ENCODE measurements at places on chromosomes 4 and X.

DNA sequence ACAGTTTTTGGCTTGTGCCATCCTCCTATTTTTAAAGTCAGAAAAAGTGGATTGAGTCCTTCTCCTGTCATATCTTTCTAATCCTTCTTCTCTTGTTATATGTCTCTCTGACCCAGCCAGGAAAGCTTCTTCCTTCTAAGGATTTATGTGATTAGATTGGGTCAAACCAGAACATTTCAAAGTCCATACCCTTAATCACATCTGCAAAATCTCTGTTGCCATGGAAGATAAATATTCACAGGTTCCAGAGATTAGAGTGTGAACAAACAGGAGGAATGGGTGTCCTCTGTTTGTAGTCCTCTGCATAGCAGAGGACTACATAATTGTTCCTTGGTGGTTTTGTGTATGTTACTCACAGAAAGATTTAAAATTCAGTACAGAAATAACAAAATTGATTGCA lies 421.2 kb downstream of the EPHA5 start:
- no peak for DNase-seq

- no peak for DNase-seq
These were observed 96.1 kb downstream of the RPA4 start for GRCh38 chrX:96979766-96980165.

GRCh38 chr4:142297313-142297712 lies 548.8 kb downstream of the INPP4B start:
- DNase-seq: no peak

GRCh38 chrX:135086197-135086854 lies 34.0 kb downstream of the ETDB start:
- DNase-seq: peak; percentile 66

- DNase-seq: no peak
These were observed 241.5 kb downstream of the MAML3 start for GRCh38 chr4:139912445-139912844.

GRCh38 chrX:53262918-53263394 lies 18.4 kb downstream of the IQSEC2 start:
- DNase-seq: no peak

DNA sequence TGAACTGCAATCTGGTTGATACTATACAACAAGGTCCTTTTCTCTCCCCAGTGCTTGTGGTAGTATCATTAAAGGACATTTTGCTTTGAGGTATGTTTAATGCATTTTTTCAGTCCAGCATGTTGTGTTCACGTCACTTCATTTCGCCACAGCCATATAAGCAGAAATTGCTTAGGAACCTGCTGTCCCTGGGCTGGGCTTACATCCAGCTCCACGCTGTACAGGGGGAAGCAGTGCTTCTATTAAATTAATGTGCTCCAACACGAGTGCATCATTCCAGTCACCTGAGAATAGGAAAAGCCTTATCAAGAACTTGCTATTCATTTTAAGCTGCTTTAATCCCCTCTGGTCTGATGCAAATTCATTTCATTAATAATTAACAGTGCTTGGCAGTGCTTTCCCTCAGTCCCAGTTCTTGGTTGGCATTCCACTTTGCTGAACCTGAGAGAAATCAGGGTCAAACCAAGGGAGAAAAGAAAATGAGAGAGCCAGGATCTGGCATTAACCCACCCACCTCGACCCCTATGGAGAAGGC lies 47.4 kb upstream of the PTCHD1 start:
- no peak for DNase-seq

DNA sequence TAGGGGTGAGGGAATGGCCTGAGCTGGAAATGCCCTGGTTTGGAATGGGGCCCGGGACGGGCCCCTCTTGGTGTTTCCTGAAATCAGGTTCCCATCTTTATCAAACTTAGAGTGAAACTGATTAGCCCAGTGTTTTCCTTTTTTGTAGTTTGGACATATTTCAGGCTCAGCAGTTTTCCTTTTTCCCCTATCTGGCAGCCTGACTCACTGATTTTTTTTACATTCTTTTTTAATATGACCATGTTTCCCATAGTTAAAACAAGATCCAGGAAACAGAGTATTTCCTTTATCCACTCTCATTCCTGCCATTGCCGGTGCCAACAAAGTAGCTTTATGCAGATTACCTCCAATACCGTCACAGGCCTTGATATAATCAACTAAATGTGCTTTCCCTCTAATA lies 20.5 kb upstream of the C4orf17 start:
- DNase-seq: no peak

DNA sequence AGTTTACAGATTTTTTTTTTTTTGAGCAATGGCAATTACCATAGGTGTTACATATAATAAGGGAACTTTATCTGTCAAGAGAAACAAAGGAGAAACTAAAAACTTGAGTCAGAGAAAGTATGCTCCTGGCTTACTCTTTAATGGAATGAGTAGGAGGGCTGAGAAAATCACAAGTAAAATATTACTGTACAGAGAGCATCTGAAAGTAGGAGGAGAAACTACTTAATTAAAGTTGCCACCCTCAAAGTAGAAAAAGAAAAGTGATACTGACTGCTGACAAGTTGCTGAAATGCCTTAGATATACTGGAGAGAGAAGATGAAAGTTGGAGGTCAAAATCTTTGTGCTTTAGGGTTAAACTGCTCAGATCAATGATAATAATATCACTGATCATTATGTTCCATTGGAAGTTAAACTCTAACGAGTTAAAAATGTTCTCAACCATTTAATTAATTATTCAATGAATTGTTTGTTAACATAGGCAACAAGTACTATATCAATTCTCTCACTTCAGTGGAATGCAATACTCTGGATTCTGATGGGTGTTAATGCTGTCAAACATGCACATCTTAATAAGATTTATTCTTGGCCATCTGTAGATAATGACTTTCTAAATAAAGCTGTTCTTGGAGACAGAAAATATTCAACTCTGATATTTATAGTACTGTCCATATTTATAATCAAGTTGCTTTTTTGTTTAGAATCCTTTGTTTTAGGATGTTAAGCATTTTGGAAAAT lies 61.2 kb upstream of the CAMK2D start:
- no peak for DNase-seq

GRCh38 chrX:129697204-129697829 lies 41.5 kb upstream of the XPNPEP2 start:
- no peak for DNase-seq

DNA sequence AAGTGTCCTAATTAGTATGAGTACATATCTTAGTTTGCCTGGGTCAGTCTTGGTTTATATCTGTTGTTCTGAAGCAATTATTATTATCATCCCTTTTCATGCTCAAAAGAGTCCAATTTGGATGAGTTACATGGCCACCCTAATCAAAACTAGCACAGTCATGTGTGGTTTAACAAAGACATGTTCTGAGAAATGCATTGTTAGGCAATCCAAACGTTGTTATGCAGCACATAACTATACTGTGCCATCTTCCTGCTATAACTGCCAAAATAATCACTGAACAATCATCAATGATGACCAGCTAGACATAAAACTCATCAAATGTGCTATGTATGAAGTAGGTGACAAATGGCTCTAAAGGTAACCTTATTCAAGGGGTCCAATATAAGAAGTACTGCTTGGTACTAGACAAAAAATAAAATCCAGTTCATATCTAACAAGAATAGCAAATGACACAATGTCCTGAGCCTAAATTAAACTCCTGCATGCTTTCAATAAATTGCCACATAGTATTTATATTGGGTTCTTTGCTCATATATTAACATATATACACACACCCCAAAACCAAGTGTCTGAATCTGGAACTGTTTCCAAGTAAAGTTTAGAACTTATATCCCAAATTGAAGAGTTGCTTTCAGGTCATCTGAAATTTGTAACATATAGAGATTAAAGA lies 41.9 kb downstream of the CNOT6L start:
- DNase-seq: no peak

- DNase-seq: no peak
These were observed 246.5 kb upstream of the FGF16 start for GRCh38 chrX:77200663-77201062.

GRCh38 chrX:133645977-133646718 lies 230.9 kb upstream of the GPC4 start:
- no peak for DNase-seq

- no peak for DNase-seq
These were observed 298.6 kb upstream of the LDB2 start for GRCh38 chr4:17197070-17197469.

GRCh38 chrX:21305799-21306336 lies 68.3 kb upstream of the CNKSR2 start:
- no peak for DNase-seq

Data from NCI-H1694 (cell line).